GM18507 (cell line): ENCODE measurements at places on chromosomes 3 and 15.

DNA sequence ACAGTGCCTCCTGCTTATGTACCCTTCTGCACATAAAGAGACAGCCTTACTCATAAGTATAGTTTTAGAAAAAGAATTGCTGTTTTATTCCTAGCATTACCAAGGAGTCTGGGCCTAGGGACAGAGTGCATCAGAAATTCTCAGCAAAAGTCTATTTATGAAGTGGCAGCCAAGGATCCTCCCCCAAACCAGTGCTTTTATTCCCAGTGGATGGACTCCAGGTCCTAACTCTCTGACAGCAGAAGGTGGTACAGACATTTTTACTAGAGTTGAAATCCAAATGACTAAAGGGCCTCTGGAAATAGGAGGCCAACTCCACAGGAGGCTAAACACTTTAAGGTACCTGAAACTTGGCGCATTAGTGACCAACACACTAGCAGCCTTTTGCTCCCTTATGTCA lies 407.2 kb upstream of the TPRG1 start:
- no peak for DNase-seq

DNA sequence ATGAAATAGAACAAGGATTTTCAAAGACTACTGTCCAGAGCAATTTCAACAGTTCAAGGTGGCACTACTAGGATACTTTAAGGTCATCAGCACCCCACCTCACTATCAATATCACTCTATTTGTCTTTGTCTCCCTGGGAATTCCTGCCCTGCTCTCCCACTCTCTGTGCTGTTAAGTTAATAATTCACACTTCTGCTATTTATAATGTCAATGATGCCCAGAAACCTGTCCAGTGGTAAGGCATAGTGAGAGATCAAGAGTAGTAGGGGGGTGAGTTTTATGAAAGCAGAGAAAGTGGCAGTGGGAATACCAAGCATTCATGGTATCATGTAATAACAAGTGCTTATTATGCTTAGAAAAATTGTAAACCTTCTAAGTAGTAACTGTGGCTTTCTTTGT lies 7.3 kb downstream of the TMCO5A start:
- DNase-seq, result no peak

- DNase-seq, result peak; percentile 42
Measured at GRCh38 chr3:37779289-37780152, 82.2 kb upstream of the CTDSPL start.

DNA sequence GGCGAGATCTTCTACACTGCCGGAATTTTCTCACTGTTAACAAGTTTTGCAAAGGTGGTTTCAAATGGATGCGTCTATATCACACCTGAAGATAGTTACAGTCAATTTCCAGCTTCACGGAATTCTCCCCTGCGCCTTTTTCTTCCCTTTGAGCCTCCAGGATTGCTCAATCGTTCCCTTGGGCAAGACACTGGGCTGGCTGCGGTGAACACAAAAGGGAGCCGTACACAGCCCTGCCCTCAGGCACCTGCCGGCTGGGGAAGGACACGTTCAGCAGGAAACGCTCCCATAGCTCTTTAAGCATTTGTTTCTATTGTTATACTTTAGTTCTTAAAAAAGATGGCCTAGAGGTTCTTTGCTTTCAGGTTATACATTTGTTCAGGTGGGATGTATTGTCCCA lies 85.7 kb downstream of the C3orf70 start:
- DNase-seq, result no peak

- no peak for DNase-seq
Measured at GRCh38 chr3:29318251-29318650, 37.4 kb downstream of the RBMS3 start.

GRCh38 chr3:71131375-71132314 lies 451.9 kb downstream of the FOXP1 start:
- no peak for DNase-seq

- no peak for DNase-seq
Measured at GRCh38 chr3:79041621-79042020, 726.2 kb downstream of the ROBO1 start.

GRCh38 chr3:169259661-169260060 lies 403.9 kb downstream of the MECOM start:
- DNase-seq, result no peak

DNA sequence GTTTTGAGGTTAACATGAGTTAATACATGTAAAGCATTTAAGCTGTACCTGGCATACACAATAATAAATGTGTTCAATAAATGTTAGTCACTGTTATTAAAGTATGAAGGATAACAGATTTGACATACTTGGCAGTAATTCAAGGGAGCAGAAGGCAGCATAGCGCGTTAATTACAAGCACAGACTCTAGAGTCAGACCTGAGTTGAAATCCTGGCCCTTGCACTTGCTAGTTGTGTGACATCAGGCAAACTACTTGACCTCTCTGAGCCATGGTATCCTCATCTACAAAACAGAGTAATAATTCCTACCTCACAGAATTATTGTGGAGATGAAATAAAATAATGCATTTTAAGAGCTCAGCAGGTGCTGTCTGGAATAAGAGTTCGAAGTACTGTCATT lies 5.4 kb downstream of the IFT122 start:
- DNase-seq, result no peak

- DNase-seq, result no peak
Measured at GRCh38 chr15:99416191-99417188, 149.3 kb upstream of the MEF2A start.

DNA sequence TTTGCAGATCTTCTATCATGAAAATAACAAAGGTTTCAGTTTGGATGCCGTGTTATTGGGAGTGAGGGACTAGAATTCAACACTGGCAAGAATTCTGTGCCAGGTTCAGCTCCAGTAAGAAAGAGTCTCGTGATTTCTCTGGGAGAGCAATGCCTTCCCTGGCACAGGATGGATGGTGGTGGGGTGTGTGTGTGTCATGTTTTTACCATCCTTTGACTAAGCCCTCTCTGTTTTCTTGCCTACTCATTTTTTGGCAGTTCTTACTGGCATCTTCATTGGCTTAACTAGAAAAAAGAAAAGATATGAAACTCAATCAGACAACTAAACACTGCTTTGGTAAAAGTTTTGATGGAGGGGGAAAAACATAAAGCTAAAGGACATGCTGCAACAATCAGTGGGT lies 86.6 kb downstream of the FMN1 start:
- DNase-seq, result no peak

DNA sequence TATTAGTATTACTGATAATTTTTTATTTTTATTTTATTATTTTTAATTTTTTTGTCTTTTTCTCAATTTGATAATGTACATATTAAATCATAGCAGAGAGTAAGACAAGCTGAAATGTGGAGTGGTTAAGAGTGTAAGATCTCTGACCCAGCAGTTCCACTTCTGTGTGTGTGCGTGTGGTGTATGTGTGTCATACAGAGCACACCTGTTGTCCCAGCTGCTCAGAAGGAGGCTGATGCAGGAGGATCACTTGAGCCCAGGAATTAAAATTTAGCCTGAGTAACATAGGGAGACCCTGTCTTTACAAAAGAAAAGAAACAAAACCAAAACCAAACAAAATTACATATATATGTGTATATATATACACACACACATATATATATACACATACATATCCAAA lies 1.4 kb upstream of the CIDEC start:
- DNase-seq, result no peak

DNA sequence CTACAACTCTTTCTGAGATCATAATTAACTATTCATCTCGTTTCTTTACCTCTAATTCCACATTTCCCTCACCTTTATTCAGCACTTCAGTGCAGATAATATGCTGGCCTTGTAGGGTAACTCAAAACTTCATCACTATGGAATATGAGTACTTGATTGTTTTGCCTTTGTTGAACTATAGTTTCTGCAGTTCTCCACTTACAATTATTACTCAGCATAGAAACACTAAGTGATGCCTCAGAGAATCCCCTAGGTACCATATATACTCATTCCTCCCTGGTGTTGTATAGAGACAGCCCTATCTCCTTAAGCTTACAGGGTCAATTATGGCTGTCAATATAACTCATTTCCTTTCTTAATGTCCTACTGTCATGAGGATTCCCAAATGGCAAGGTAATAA lies 380.6 kb upstream of the RBMS3 start:
- DNase-seq, result no peak

DNA sequence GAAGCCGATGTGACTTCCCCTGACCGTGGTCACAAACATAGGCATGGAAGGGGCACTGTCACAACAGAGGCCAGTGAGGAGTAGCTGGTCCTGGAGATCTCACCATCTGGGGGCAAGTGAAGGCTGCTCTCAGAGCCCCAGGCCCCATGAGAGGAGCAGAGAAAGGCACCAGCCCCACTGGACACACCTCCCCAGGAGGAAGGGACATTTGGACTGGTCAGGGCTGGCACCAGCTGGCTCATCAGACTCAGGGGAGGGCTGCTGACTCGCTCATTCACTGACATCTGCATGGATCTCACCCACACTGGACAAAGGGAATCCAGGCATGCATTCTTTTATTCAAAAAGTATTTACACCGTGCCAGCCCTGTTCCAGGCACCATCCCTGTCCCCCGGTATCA lies 26.8 kb downstream of the ESYT3 start:
- no peak for DNase-seq

DNA sequence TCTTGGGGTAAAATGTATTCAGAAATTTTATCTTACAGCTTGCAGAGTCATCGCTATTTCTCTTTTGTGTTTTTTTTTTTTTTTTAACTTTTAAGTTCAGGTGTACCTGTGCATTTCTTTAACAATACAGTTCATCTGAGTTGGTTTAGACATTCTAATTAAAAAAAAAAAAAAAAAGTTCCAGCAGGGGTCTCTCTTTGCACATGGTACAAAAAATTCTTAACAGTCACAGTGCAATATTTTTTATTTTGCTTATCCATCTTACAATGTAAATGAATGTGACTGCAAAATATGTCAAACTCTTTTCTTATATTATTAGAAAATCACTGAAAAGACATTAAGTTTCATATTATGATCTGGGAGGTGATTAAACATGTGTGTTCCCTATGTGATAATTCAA lies 47.5 kb upstream of the SLC9A9 start:
- DNase-seq, result no peak

DNA sequence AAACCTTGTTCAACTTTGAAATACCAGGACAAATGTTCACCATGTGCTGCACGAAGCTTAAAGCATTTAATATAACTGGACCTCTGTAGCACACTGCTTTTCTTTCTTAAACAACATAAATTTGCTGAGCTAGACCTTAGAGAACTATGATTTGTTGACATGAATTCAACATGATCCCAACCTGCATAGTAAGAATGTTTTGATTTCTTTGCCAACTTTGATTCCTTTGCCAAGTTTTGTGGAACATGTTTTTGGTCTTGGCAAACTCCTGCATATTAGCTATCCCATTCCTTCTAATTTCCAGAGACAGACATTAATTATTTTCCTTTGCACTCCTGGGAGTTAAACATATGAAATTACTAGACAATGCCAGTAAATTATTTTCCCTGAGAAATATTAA lies 197.2 kb upstream of the RBMS3 start:
- no peak for DNase-seq

DNA sequence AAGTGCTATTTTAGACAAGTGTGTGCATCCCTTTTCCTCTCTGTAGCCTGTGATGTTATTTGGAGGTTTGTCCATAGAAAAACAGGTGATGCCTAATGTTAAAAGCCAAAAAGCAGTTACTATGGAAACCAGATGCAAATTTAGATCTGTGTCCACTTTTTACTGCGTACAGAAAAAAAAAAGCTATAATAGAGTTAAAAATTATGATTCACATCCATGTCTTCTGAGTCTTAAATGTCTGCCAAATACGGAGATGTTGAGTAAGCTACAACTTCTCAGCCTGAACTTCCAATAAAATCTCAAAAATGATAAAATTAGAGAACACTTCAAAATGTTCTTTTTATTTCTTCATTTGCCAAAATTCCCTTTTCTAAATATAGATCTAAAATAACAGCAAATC lies 74.2 kb upstream of the GAP43 start:
- DNase-seq, result no peak

DNA sequence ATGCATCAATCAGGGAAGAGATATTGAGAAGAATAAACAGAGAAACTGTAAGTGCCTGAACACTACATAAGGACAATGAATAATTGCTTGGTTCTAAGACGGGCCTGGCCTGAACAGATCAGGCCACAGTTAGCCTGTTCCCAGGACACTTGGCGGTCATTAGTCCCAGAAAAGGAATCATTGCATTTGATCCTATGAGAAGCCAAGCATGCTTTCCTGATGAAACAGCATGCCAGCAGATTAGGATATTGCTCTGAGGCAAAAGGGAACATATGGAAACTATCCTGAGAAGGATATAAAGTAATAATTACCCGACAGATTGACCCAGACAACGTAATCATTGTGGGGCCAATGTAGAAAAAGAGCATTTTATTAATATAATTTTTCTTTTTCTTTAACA lies 51.9 kb downstream of the STRIT1 start:
- DNase-seq, result no peak

- no peak for DNase-seq
Measured at GRCh38 chr3:195005251-195005620, 265.7 kb downstream of the XXYLT1 start.

DNA sequence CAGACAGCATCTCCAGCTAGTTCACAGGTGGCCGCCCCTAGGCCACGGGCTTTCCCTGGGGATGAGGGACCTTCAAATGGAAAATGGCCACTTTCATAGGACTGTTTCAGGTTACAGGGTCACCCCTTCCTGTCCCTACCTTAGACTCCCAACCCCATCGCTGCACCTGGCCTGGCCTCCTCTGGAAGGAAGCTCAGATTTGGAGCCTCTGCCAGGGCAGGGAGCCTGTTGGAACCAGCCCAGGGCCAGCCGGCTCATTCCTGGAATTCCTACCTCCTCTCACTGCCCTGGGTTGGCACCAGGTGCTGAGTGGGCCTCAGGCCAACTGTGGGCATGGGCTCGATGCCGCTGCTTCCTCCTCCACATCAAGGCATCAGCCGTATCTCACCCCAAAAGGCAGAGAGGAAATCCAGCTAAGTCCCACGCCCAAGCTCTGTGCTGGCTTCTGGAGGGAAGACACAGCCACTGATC lies 42.2 kb downstream of the KLHL25 start:
- no peak for DNase-seq

GRCh38 chr3:156581033-156581432 lies 26.1 kb upstream of the SSR3 start:
- no peak for DNase-seq

GRCh38 chr3:74920721-74921350 lies 306.4 kb upstream of the CNTN3 start:
- no peak for DNase-seq
